ENCODE measurements at places on chromosomes 11 and 22.

- peak; percentile 56 for DNase-seq
Observed at GRCh38 chr11:123233280-123233974, 38.4 kb upstream of the CLMP start.

GRCh38 chr11:128616161-128616560 is 28.8 kb upstream of the ETS1 start:
- no peak for DNase-seq

- DNase-seq, result no peak
Observed at GRCh38 chr22:37758694-37759093, 49.0 kb upstream of the GCAT start.

- DNase-seq, result no peak
Observed at GRCh38 chr11:90722552-90723190, 499.8 kb upstream of the CHORDC1 start.

- DNase-seq, result no peak
Observed at GRCh38 chr22:31947296-31947695, 3.0 kb downstream of the YWHAH start.

- no peak for DNase-seq
Observed at GRCh38 chr11:112023104-112023503, 2.1 kb upstream of the DLAT start.

DNA sequence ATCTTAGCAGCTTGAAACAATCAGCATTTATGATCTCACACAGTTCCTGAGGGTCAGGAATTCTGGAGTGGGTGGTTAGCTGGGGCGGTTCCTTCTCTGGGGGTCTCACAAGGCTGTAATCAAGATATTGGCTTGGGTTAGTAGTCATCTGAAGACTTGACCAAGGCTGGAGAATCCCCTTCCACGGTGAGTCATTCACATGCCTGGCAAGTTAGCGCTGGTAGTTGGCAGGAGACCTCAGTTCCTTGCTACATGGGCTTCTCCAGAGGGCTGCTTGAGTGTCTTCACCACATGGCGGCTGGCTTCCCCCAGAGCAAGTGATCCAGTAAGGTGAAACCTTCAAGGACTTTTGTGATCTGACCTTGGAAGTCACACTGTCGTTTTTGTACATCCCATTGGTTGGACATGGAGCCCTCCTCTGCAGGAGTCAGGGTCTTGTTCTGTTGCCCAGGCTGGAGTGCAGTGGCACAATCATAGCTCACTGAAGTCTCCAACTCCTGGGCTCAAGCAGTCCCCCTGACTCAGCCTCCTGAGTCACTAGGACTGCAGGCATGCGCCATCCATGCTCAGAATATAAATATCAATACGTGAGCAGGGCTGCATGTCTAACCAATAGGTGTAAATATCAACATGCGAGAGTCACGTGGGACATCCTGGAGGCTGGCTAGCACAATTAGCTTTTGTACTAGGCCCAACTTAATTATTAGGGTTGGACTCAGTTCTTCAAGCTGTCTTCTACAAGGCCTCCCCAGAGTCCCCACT is 7.2 kb upstream of the NIPSNAP1 start:
- DNase-seq, result no peak

DNA sequence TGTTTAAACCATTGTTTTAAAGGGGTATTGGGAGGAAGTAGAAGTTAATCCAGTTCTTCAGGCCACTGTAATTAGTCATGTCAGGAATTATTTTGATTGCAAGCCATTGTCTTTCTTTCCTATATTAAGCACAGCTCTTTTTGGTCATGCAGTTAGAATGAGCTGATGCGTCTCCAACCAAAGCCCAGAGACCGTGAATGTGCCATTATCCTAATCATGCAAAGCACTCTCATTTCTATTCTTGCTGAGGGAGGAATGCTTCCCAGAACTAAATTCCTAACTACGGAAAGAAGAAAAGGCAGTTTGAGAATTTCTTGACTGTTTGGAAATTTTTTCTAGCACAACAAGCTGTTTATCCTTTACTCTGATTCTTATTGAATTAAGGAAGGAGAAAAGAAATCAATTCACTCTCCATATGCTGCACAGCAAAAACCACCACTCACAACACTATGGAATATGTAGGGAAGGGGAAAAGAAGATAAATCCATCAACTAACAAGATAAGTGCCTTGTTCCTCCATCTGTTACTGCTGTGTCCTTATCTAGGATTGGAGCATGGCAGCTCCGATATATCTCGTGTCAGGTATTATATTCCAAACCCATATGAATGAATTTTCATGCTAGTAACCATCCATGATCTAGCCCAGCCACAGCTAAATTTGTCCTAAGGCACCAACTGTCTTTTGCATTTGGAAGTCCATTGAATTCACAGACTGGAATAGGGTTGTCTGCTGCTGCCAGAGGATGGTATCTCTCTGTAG is 70.8 kb downstream of the NTM start:
- DNase-seq, result no peak

DNA sequence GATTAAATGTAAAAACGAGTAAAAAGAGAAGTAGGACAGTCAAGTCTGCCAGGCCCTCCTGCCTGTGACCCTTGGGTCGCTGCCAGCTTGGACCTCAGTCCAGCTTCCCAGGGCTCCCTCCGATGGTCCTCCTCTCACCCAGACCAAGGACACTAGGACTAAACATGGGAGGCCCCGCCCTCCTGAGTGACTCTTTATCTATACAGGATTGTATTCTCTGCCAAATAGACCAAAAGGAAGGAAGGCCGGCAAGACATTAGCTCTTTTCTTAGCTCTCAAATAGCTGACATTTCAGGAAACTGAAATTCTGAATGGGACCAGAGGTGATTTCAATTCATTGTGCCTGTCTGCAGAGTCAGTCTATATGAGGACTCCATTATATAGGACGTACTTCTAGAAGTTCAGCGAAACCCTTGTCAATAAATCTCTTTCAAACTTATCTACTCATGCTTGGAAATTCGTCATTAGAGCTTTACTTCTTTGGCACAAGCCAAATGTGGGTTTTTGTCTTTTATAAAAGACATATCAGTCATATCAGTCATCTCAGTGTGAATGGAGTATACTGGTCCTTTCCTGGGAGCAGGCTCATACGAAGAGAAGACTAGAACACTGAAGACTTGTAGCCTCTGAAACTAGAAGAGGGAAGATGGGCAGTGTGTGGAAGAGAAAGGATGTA is 28.5 kb downstream of the ADORA2A start:
- DNase-seq, result no peak

GRCh38 chr22:49300951-49301397 is 526.7 kb downstream of the BRD1 start:
- DNase-seq, result no peak

GRCh38 chr22:28009272-28009827 is 90.3 kb upstream of the PITPNB start:
- peak; percentile 76 for DNase-seq

GRCh38 chr22:46263216-46263590 is at the start of gene PKDREJ:
Gene PKDREJ, minus strand, starts transcription at chr22:46263343. Its CDS starts 21 bp downstream, at chr22:46263322.
- DNase-seq, result no peak

DNA sequence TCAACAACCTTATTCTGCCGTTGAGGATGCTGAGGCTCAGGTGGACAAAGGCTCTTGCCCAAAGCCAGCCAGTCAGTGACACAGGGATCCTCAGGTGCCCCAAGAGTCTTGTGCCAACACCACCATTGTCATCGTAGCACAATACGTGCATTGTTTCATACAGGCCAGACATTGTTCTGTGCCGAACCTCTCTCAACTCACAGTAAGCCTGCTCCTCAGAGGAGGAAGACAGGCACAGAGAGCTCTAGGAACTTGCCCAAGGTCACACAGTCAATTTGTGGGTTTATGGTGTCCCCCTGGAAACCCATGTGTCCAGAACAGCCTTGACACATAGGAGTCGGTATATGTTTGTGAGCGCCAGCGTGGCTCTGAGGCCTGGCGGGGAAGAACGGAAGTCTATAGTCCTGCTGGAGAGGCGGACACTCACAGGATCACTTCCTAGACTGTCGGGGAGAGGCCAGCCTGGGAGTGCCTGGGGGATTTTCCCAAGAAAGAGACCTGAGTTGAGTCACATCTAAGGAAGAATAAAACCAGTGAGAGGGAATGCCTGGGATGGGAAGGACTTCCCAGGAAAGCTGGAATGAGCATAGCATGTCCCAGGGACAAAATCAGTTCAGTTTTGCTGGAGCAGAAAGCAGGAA is 20.2 kb downstream of the LIF start:
- DNase-seq, result no peak

DNA sequence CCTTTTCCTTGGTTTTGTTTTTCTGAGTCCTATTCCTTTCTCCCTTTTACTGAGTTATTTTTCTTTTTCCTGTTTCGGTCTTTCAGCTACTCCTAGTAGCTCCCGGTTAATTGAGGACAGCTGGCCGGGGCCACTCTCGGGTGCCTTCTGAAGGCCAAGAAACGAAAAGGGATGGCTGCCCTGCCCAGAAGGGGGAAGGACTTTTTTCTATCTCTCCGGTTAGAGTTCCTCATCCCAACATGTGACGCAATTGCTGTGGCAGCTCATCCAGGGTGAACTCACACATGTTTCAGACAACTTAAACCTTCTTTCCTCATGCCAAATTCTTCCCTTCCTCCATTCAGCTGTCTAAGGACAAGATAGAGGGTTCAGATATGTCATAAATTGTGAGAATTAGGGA is 83.6 kb downstream of the PIWIL4 start:
- DNase-seq, result no peak

GRCh38 chr11:116702772-116703385 is 69.9 kb downstream of the BUD13 start:
- no peak for DNase-seq

DNA sequence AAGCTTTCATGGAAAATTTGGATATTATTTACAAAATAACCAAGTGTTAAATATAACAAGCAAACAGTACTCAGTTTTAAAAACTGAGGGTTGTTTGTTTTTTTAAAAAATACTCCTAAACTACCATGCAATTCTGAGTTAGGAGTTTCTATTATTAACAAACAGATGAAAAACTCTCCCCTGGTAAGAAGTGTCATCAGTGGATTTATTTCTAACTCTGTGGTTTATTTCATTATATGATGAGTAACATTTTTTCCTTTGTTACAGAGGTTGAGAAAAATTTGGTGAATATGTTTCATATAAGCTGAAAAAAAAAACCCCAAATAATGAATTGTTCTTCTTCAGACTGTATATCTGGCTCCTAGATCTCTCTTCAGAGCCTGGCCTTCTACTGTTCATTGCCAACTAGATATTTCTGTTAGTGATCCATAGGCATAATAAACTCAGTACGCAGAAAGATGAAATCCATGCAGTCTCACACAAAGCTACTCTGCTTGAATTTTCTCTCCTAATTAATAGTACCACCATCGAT is 29.4 kb upstream of the PDE3B start:
- DNase-seq, result no peak

DNA sequence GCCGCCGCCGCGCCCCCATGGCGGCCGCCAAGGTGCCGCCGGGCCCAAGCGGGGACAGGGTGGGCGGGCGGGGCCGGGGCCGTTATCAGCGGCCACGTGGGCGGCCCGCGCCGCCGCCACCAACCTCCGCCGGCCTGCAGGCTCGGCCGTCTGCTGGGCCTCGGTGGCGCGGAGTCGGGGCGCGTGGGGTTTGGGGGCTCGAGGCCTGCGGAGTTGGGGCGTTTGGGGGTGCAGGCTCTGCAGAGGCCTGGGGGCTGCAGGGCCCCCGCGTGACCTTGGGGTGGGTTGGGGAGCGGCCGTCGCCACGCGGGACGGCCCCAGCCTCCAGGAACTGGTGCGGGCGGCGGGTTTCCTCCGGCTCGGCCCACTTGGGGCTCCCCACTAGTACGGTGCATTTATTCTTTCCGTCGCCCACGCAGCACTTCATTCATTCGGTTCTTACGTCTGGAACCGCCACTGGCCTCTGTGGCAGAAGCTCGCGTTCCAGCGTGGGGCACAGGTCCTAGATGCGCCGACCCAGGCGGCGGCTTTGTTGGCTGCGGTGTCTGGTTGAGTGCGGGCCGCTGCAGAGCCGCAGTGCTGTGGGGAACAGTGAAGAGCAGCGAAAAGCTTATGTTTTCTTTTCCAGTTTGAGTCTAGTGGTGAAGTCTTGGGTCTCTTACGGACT is 740 bp upstream of the TRMT2A start:
- DNase-seq, result no peak

DNA sequence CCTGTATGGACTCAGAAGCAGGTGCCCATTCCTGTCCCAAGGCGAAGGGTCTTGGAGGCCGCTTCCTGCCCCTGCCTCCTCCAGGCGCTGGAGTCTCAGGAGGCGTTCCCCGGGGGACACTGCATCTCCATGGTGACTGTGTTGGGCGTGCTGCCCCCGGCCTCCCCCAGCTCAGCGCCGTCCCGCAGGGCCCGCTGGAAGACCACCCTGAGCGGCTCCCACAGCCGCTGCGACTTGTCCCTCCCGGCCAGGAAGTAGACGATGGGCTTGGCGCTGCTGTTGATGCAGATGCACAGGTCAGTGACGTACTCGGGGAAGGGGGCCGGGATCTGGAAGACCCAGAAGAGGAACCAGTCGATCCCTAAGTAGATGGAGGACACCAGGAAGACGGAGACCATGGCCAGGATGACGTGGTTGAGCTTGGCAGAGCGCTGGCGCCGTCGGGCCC is 7.8 kb downstream of the MRGPRF start:
- no peak for DNase-seq

DNA sequence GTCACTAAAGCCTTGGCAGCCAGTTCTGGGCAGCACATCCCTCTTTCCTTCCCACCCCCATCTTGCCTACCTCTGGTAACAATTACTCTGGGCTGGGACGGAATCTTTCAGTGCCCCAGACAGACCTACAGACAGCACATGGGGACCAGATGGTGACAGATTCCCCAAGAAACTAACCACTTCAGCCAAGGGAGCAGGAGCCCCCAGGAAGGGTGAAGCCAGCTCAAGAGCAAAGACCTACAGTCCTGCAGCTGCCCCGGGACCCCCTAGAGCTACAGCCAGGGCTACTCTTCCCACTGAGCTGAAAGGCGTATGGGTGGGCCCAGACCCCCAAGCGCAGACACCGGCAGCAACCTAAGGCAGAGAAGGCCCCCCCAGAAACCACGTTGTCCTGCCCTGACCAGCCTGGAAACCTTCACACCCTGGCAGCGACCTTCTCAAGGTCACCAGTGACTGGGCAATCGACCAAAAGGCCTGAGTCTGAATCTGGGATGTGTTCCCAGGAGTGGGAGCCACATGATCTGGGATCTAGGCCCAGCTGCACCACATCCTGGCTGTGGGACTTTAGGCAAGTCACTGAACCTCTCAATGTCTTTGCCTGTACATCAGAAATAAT is 65.8 kb downstream of the LRRC32 start:
- DNase-seq, result no peak

- DNase-seq, result no peak
Observed at GRCh38 chr11:113131036-113131775, 170.0 kb downstream of the NCAM1 start.

GRCh38 chr11:45945397-45945999 is 23.0 kb downstream of the LARGE2 start:
- no peak for DNase-seq
